ENCODE measurements at places on chromosomes 1 and 21.

- no peak for DNase-seq
Measured at GRCh38 chr1:243597383-243597782, 252.7 kb downstream of the AKT3 start.

DNA sequence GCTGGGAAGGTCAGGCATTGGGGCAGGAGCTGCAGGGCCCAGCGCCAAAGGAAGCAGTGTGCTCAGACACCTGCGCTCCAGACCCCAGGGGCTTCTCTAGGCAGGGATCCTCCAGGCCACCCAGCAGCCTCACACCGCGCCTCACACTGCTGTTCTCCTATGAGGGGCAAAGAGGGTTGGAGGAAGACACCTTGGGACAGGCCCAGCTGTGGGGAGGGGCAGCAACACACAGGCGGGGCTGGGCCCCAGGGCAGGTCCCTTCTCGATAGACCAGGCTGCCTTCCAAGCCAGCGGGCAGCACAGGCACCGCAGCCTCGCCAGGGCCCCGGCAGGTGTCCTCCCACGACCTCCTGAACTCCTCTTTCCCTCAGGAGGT lies 20.7 kb upstream of the PRSS38 start:
- no peak for DNase-seq

DNA sequence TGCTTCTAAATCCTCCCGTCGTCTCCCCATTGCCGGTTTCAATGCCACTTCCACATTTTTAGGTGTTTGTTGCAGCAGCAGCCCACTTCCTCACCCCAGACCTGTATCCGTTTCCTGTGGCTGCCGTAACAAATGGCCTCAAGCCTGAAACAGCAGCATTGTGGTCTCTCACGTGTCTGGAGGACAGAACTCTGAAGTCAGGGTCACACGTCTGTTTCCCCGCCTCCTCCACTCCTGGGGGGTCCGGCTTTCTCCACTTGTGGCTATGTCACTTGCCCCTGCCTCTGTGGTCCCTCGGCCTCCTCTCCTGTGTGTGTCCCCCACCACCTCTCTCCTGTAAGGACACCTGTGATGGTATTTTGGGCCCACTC lies 21.8 kb downstream of the TRPM2 start:
- no peak for DNase-seq

- DNase-seq: no peak
Measured at GRCh38 chr21:44506279-44507255, 33.4 kb downstream of the KRTAP10-1 start.

DNA sequence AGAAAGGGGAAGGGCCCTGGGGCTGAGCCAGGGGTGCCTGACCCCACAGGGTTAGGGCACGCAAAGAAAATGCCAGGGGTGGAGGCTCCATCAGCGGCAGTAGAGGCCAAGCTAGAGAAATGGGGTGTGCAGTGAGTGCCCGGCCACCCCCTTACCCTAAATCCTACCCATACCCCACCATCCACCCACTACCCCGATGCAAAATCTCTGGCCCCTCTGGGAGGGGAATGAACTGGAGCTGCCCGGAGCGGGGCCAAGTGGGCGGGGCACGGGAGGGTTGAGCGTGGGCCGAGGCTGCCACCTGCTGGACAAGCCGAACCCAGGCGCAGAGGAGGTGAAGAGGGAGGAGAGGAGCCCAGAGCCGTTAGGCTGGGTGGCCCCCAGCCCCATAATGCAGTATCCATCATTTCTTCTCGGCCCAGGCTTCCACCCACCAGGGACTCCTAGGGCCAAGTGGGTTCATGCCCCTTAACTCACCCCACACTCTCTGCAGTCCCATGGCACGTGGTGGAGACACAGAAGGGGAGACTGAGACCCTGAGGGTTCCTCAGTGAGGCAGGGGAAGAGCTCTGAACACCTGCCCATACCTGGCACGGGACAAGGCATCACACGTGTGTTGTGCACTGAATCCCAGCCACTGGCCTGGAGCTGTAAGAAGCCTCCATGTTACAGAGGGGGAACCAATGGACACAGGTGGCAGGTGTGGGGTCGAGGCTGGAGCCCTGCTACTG lies 1.4 kb upstream of the C1QC start:
- DNase-seq: no peak

DNA sequence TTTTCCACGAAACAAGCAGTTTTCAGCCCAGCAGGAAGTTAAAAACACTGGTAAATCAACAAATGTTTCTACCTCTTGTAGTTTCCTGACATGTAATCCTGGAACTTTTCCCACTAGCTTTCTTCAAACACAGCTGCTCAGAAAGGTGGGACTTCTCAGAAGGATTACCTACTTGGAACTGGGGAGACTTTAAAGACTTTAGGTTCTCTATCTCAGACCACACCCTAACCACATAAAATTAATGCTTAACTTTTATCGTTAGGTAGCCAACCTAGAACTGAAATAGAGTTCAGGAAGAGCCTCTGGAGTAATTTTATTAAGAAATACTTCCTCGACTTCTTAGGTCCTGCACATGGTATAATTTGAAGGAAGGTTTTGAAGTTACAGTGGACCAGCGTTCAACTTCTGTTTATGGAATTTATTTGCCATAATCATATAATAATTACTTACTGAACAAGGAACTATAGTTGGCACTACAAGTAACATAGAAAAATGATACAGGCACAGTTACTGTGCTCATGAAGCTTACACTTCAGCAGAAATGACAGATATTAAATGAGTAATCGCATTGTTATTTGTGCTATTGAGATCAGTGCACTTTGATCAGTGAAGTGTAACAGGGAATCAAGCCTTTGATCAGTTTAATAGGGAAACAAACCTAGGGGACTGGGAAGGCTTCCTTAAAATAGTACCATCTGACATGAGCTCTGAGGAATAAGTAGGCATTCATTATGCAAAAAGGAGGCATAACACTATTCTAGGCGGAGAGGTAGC lies at the start of gene BCL2L15:
Gene BCL2L15, minus strand, starts transcription at position 180 of the 774 bp plus-strand sequence. CDS start 206 bp downstream, outside the sequence.
- no peak for DNase-seq

DNA sequence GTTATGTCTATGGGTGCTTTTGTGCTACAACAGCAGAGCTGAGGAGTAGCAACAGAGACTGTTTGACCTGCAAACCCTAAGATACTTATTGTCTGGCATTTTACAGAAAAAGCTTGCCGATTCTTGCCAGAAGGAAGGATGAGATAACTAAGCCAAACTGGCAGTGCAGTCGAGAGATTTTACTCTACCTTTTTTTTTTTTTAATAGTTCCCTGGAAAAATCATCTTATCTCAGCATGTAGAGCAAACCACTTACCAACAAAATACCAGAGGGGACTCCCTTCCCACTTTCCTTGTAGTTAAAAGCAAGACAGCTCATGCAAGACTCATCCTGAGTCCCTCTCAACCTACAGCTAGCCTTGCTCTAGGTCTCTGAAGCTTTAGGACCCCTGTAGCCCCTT lies 132.9 kb downstream of the SYT2 start:
- DNase-seq: no peak

DNA sequence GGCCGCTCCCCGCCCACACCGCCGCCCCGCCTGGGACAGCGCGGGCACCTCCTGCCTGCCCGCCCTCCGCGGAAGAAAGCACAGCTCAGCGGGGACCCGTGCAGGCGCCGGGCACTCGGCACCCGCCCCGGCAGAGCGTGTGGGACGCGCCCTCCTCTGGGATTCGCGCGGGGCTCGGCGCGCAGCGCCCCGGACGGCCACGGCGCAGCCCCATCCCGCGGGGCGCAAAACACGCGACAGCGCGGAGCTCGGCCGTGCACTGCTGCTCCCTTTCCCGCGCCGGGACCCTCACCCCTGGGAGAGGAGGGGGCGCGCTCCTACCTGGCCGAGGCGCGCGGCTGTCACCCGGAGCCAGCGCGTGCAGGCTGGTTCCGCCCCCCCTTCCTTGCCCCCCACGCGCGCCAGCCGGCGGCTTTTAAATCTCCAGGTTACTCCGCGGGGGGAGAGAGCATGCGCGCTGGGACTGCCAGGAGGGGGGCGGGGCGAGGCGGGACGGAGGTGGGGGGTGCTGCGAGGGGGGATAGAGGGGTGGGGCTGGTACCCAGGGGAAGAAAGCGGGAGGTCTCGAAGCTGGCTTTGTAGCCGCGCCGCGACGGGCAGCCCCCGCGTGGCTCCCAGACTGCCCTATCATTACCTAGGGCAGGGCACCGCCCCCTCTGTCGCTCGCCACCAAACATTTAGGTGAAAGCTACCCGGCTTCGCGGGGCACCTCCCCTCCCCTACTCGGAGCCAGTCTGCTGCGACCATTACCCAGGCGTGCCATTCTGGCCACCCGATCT lies at the start of gene SLC45A3:
Gene SLC45A3, minus strand, starts transcription at position 437 of the 779 bp plus-strand sequence. CDS start 15,853 bp downstream, outside the sequence.
- no peak for DNase-seq

DNA sequence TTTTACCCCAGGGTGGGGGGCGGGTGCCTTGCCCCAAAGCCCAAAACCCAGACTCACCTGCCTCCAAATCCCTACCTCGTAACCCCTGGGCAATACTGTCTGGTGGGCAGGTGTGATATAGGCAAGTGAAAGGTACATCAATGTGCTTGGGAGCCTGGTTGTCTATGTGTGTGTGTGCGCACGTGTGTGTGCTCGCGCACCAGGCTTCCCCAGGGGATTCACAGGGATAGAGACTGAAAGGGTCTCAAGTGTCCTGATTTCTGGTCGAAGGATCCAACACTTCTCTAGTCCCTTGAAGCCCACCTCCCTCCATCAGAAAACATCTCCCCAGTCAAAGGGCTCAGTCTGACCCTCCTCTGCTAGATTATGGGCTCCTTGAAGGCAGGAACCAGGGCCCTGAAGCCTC lies 28.9 kb upstream of the EPB41 start:
- DNase-seq: no peak

DNA sequence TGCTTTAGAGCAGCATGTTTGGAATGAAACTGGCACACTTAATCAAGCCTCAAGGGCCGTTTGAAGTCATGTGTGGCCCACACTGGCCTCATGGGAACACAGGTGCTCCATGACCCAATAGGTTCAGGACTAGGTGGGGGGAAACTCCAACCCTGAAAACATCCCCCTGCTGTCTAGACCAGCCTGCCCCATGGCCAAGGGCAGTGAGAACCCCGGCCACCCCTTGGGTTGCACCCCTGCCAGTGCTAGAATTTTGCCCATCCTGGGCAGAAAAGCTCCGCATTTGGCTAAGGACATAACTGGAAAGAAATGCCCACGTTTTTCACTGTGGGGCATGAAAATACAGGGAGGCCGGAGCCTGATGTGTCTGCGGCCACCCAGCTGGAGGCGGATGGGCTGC lies 6.1 kb upstream of the PTGER3 start:
- no peak for DNase-seq

GRCh38 chr21:45882645-45883044 lies 98.9 kb upstream of the COL6A1 start:
- DNase-seq: no peak

- no peak for DNase-seq
Measured at GRCh38 chr1:184755226-184756065, 788 bp upstream of the EDEM3 start.

DNA sequence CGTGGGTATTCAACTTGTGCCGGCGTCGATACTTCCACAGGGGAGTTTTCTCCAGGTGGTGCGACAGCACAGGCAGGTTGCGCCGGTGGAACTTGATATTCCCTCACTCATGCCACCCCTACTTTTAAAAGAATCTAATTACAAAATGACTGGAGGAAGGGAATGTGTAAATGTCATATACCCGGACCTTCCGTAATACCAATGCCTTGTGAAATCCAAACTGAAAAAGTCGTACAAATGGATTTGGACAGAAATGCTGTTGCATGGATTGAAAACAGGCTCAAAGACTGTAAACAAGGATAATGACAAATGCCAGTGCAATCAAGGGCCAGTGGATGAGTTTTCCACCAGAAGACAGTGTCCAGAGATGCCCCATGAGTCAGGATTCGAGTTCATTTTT lies 235.3 kb upstream of the USP25 start:
- no peak for DNase-seq

- DNase-seq: no peak
Measured at GRCh38 chr1:206734499-206735142, 36.0 kb upstream of the IL19 start.

- DNase-seq: no peak
Measured at GRCh38 chr1:157166590-157166989, 28.4 kb upstream of the ETV3 start.

DNA sequence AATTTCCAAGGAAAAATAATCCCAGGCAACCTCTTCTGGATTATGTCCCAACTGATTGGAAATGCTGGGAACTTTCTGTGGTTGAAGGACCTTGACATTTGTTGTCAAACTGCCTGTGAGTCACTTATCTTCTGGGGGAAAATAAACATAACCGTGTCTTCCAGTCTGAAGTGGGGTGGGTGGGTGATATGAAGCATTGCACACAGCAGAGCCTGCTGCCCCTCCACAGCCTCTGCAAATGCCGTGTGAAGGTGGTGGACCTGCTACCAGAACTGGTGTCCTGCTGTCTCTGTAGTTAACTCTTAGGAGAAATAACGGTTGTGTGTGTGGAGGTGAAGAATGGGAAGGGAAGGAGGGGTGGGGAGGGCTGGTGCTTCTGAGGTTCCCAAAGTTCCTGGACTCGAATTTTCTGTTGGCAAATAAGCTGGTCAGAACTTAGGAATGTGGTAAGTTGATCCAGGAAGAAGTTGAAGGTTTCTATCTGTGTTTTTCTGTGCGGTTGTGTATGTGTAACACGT lies 23.2 kb downstream of the GALNT2 start:
- DNase-seq: no peak

GRCh38 chr1:202680586-202681352 lies 29.5 kb downstream of the SYT2 start:
- DNase-seq: no peak

DNA sequence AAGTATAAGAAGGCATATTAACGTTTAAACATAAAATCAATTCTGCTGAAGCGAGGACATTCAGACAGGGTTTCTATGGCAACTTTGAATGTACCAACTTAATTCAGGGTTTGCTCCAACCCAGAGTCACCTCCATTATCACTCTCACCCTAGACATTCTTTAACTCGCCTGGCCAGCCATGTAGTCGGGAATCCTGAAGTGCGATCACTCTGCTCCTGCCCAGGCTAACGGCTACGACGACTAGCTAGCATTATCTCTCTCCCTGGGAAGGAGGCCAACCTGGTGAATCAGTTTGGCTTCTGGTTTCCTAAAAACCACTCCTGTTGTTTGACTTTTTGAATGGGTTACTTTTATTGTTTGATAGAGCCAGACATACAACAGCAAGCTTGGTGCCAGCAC lies 38.9 kb upstream of the ZBTB18 start:
- no peak for DNase-seq

- DNase-seq: no peak
Measured at GRCh38 chr1:87330057-87330884, 1.6 kb downstream of the LMO4 start.

- DNase-seq: no peak
Measured at GRCh38 chr1:47677241-47677940, 239.5 kb downstream of the FOXD2 start.

GRCh38 chr1:82644186-82644915 lies 843.6 kb downstream of the ADGRL2 start:
- no peak for DNase-seq

- DNase-seq: no peak
Measured at GRCh38 chr1:64955097-64956009, 11.0 kb downstream of the JAK1 start.
